CD4-positive, alpha-beta memory T cell (primary cell): ENCODE measurements at places on chromosomes 16 and 17.

- peaks cover 16% of the 10 kb centered on the region for H3K4me1 ChIP-seq
- DNase-seq = no peak
- no peaks in the 10 kb centered on the region for H3K27me3 ChIP-seq
- no peak overlapping the region for H3K4me3 ChIP-seq
- no peaks in the 10 kb centered on the region for H3K36me3 ChIP-seq
- no peak overlapping the region for H3K27ac ChIP-seq
Measured at GRCh38 chr17:44558710-44559633, 1.7 kb downstream of the FZD2 start.

- no peak overlapping the region for H3K4me3 ChIP-seq
- H3K4me1 ChIP-seq = peaks cover 44% of the 10 kb centered on the region
- H3K27me3 ChIP-seq = no peaks in the 10 kb centered on the region
- DNase-seq = no peak
- H3K36me3 ChIP-seq = peaks cover 17% of the 10 kb centered on the region
- no peak overlapping the region for H3K27ac ChIP-seq
Measured at GRCh38 chr17:17818088-17818526, 18.7 kb downstream of the SREBF1 start.

GRCh38 chr16:16830973-16831372 is 452.0 kb downstream of the NPIPA7 start:
- no peaks in the 10 kb centered on the region for H3K36me3 ChIP-seq
- H3K27me3 ChIP-seq = no peaks in the 10 kb centered on the region
- DNase-seq = no peak
- H3K4me1 ChIP-seq = no peaks in the 10 kb centered on the region
- no peak overlapping the region for H3K4me3 ChIP-seq

DNA sequence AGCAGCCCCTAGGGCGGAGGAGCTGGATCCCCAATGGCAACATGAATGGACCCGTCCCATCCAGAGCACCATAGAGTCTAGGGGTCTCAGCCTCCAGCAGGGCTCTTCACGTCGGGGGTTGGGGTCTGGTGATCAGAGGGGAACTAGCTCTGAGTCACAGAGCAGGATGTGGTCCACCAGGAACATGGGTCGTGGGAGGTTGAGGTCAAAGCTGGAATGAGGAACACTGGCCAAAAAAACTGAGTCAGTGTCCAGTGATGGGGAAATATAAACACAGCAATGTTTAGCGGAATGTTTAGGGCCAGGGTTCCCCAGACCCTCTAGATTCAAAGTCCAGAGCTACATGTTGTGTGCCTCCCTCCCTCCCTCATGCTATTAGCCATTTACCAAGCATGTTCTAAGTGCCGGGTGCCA is 79.1 kb upstream of the C16orf82 start:
- no peak for DNase-seq
- no peaks in the 10 kb centered on the region for H3K36me3 ChIP-seq
- H3K27ac ChIP-seq = no peak overlapping the region
- H3K4me1 ChIP-seq = no peaks in the 10 kb centered on the region
- H3K27me3 ChIP-seq = no peaks in the 10 kb centered on the region

- no peak overlapping the region for H3K27ac ChIP-seq
- H3K4me1 ChIP-seq = no peaks in the 10 kb centered on the region
- no peak for DNase-seq
- H3K4me3 ChIP-seq = no peak overlapping the region
- H3K27me3 ChIP-seq = peaks cover 5% of the 10 kb centered on the region
Measured at GRCh38 chr16:50428116-50428515, 59.3 kb upstream of the BRD7 start.

DNA sequence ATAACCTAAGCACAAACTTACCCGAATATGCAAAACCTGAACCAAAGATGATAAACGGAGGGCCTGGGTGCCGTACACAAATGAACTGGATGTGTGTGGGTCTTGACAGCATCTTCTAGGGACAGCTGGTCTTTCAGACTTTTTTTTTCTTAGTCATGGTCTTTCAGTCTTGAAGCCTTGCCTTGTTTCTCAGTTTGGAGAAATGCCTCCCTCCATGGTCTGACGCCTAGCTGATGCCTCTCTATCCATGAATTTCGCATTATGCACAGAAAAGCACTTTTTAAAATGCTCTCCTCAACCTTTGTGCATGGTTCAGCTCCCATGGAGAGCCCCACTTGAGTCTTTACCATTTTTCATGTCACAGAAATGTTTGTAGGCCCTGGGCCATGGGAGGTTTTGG is 52.8 kb upstream of the LYRM9 start:
- no peak for DNase-seq
- no peaks in the 10 kb centered on the region for H3K4me1 ChIP-seq
- no peak overlapping the region for H3K27ac ChIP-seq
- H3K27me3 ChIP-seq = no peaks in the 10 kb centered on the region

DNA sequence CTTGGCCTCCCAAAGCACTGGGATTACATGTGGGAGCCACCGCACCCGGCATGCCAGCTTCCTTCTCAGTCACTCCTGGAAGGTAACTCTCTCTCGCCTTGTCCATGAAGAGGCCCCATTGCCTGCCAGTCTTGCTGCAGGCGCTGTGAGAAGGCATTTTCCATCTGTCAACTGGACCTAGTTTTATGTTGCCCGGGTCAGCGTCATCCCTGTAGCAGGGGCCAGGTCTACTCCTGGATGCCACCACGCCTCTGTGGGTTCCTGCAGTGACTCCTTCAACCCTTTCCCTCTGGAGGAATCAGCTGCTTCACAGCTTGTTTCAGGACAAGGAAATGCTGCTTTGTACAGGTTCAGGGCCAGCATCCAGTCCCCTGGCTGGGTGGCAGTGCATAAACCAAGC is 2.6 kb upstream of the NLRC3 start:
- peaks cover 36% of the 10 kb centered on the region for H3K4me1 ChIP-seq
- no peaks in the 10 kb centered on the region for H3K36me3 ChIP-seq
- H3K27me3 ChIP-seq = no peaks in the 10 kb centered on the region
- no peak overlapping the region for H3K27ac ChIP-seq
- DNase-seq = no peak
- H3K4me3 ChIP-seq = no peak overlapping the region

DNA sequence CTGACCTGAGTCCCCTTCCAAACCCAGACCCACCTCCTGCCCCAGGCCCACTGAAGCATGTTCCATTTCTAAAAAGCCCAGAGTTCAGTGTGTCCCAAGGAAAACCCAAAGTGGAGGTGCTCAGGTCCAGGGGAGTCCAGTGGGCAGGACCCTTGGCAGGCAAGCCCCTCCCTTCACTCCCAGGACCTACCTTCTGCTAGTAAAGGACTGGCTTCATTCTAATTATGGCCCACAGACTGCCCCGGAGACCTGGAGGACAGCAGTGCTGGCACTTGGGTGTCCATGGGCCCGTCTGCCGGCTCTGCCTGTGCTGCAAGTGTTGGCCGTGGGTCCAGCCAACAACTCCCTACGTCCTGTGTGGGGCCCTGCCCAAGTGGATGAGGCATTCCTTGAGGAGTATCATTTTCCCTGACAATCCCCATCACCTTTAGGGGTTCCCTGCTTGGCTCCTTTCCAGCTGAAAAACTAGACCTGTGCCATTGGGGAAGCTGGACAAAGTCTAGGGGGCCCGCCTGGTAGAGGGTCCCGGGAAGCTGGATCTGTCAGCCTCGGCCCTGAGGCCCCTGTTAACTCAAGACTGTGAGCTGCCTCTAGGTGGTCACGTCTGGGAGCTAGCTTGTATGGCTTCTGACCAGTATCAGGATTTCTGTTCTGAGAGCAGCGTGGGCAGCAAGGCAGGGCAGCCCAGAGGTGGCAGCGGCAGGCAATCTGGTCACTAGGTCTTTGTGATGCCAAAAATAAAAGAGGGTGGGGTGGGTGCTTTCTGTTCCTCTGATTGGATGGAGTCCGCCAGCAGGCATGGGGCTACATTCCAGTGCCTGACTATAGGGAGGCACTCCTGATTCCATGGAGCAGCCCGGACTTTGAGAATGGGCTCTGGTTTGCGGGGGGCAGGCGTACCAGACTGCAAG is 8.2 kb downstream of the CBX2 start:
- H3K27ac ChIP-seq = no peak overlapping the region
- peaks cover 16% of the 10 kb centered on the region for H3K4me1 ChIP-seq
- DNase-seq = no peak
- no peaks in the 10 kb centered on the region for H3K36me3 ChIP-seq
- H3K27me3 ChIP-seq = peaks cover 11% of the 10 kb centered on the region

DNA sequence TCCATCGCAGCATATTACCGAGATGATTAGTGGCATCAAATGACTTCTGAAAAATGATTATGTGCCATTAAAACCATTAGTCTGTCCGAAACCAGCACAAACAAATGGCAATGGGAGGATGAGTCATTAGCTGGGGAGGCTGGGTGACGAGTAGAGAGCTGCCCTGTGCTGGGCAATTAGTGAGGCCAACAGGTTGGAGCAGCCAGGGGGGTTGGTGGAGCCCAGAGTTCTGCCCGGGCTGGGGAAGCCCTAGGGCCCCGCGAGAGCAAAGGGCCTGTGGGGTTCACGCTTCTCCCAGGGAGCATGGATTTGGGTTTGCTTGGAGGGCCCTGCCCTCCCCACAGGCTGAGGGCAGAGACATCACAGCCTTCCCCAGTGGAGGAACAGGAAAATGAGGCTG is 152.1 kb upstream of the RPL38 start:
- no peak for DNase-seq

DNA sequence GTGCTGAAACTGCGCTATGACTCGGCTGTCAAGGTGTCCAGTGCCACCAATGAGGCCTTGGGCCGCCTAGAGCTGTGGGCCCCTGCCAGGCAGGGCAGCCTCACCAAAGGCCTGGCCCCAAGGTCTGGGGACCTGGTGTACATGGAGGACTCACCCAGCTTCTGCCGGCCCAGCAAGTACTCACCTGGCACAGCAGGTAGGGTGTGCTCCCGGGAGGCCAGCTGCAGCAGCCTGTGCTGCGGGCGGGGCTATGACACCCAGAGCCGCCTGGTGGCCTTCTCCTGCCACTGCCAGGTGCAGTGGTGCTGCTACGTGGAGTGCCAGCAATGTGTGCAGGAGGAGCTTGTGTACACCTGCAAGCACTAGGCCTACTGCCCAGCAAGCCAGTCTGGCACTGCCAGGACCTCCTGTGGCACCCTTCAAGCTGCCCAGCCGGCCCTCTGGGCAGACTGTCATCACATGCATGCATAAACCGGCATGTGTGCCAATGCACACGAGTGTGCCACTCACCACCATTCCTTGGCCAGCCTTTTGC is 25.0 kb downstream of the WNT9B start:
- no peaks in the 10 kb centered on the region for H3K27me3 ChIP-seq
- no peak overlapping the region for H3K4me3 ChIP-seq
- H3K4me1 ChIP-seq = no peaks in the 10 kb centered on the region
- no peak for DNase-seq
- H3K27ac ChIP-seq = no peak overlapping the region

GRCh38 chr17:30472238-30472890 is 4.8 kb upstream of the GOSR1 start:
- H3K36me3 ChIP-seq = no peaks in the 10 kb centered on the region
- no peak for DNase-seq
- H3K27me3 ChIP-seq = peaks cover 4% of the 10 kb centered on the region
- no peak overlapping the region for H3K4me3 ChIP-seq
- H3K4me1 ChIP-seq = peaks cover 6% of the 10 kb centered on the region
- no peak overlapping the region for H3K27ac ChIP-seq

GRCh38 chr16:51402785-51403184 is 251.7 kb upstream of the SALL1 start:
- H3K4me1 ChIP-seq = no peaks in the 10 kb centered on the region
- no peak for DNase-seq
- H3K36me3 ChIP-seq = no peaks in the 10 kb centered on the region
- no peak overlapping the region for H3K4me3 ChIP-seq
- H3K27ac ChIP-seq = no peak overlapping the region

DNA sequence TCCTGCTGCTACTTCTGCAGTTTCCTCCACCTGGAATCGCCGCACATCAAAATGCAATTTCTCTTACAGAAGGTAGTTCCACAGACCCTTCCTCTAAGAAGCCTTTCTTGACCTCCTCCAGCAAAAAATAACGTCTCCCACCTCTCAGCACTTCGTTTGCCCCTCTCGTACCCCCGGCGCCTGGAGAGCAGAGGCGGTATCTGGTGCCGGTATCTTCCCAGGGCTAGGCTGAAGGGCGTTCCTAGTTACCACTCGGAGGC is 482 bp downstream of the DCTPP1 start:
- H3K27ac ChIP-seq = peak overlapping the region; percentile 72
- H3K27me3 ChIP-seq = no peaks in the 10 kb centered on the region
- DNase-seq = no peak
- peak overlapping the region; percentile 76 for H3K4me3 ChIP-seq
